Kidney (tissue), 22 donors: ENCODE measurements at places on chromosomes 2 and 18. TPM values are rescaled to one million over a fixed set of nuclear protein-coding genes. Genes with fewer than 3 reads are reported as not detected.

DNA sequence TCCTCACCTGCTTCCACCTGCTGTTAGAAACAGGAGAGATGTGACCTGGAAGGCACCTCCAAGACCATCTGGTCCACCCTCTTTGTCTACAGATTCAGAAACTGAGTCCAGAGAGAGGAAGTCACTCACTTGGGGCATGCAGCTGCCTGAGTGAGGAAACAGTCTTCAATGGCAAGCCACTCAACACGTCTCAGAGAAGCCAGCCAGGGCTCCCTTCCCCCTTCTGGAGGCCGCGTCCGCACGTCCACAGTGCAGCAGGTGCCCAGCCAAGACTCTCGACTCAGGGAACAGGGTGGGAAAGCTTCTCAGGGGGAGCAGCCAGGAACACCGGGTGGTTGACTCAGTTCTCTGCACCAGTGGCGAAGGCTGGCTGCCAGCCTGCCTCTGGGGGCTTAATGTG is 201.7 kb downstream of the BCL11A start:
- DNase-seq = no peak

DNA sequence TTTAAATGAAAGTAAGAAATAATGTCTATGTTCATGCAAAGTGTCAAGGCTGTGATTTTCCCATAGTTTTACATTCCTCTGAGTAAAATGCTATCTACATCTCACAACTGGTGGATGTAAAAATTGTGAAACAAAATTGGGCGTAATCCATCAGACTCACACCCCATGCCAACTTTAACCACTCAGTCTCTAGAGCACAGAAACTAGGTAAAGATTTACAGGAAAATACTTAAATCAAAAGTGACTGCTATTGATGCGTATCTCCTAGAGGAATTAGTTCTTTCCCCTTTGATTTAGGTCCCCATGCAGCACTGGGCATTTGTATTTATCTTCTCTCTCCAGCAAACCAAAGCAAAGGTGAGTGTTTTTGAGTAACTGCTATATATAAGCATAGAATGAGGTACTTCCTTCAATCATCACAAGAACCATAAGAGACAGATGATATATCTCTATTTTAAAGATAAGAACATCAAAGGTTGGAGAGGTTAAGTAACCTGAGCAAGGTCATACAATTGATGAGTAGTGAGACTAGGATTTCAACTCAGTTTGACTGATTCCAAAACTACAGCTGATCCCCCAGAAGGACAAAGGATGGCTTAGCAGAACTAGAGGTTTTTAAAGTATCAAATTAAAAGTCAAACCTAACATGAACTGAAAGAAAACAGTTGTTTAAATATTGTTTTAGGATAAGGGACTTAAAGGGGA is 594.0 kb upstream of the ACVR2A start:
- no peak for DNase-seq

DNA sequence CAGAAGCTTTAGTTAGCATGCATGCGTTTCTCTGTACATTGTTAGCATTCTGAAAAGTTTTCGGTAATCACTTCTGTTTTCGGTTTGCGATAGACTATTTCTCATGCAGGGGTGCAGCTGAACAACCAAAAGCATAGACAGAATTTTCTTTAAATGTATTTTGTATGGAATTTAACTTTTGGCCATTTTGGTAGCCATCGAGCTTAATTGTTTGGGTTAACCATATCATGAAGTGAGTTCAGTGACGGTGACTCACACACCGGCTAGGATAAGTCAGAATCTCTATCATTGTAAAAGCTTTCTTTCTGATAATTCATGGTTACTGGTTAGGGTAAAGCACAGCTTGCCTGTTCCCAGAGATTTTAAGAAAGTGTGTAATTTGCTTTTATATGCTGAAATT is 107.2 kb downstream of the CD226 start:
- DNase-seq = no peak

DNA sequence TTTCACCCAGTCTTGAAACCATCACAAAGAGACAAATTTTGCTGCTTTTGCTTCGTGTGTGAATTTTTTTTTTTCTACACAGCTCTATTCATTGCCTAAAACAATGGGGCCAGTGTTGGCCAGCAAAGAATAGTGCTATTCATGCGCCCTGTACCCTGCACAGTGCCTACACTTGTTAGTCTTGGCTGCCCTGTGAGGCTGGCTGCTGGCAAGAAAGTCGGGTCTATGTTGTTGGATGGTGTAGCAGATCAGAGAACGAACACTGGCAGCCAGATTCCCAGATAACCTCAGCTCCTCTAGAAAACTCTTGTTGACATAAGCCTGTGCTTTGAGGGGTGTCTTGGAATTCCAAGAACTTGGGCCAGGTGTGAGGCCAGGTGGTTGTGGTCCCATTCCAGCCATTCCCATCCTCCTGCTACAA is 455.7 kb upstream of the TCF4 start:
- DNase-seq = no peak

Gene MDH1B
- 8.1 TPM for total RNA-seq
